MV-4-11 (cell line): ENCODE measurements at places on chromosomes 6 and 20.

- peak; percentile 53 for DNase-seq
Observed at GRCh38 chr6:116531675-116532570, 13.6 kb downstream of the TRAPPC3L start.

- no peak for DNase-seq
Observed at GRCh38 chr6:105833959-105834947, 251.9 kb upstream of the PRDM1 start.

- no peak for DNase-seq
Observed at GRCh38 chr6:4575714-4576113, 200.5 kb upstream of the CDYL start.

GRCh38 chr6:15734118-15734897 is 71.5 kb upstream of the DTNBP1 start:
- peak; percentile 11 for DNase-seq

GRCh38 chr6:90586546-90586835 is 381 bp downstream of the MAP3K7 start:
- DNase-seq, result no peak

DNA sequence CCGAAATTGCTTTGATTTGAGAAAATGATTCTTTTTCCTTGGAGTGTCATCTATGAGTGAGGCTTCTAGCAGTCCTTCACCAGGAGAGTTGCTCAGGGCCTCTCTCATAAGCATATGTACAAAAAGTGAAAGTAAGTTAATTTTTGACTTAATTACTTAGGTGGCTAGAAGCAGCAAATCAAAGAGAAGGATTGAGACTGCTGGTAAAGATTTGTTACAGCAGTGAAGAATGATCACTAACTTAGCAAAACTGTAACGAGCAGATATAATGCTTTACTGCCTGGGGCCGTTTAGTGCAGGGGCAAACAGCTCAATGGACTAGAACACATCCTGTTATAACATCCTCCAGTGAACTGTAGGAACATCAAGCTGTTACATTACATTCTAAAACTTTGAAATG is 167.8 kb upstream of the RIPOR2 start:
- no peak for DNase-seq

DNA sequence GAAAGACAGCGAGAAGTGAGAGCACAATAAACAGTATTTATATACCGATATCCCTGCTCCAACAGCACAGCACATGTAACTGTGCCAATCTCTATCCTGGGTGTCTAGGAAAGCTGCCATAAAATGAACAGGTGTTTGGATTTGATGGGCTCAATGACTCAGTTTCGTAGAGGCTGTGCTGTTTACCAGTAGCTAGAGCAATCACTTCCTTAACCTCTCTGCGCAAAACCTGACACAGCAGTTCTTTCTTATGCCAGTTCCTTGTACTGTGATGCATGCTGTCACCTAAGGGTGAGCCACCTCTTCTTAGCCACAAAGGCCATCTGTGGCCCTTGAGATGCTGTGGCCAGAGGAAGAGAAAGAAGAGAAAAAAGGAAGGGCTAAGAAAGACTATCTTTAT is 59.3 kb downstream of the SHPRH start:
- peak; percentile 49 for DNase-seq

DNA sequence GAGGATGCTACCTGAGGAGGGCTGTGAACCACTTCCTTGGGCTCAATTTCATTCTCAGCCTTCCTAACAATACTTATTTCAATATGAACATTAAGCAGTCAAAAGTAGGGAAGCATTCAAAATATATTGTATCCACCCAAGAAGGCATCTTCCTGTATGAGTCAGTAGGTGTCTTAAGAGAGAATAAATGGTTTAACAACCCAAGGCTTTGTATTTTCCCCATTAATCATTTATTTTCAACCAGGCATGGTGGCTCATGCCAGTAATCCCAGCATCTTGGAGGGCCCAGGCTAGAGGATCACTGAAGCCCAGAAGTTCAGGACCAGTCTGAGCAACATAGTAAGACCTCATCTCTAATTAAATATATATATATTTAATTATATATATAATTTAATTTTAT is 74.5 kb upstream of the MARCKS start:
- no peak for DNase-seq

- DNase-seq, result no peak
Observed at GRCh38 chr6:86848986-86849385, 88.3 kb upstream of the HTR1E start.

GRCh38 chr6:141562186-141562811 is 570.4 kb upstream of the GJE1 start:
- peak; percentile 4 for DNase-seq
